GM18507 (cell line): ENCODE measurements at places on chromosomes 12 and 14.

- DNase-seq, result no peak
Observed at GRCh38 chr12:111169456-111169855, 199.4 kb downstream of the PHETA1 start.

GRCh38 chr14:93859957-93860356 lies 67.2 kb upstream of the FAM181A start:
- no peak for DNase-seq

DNA sequence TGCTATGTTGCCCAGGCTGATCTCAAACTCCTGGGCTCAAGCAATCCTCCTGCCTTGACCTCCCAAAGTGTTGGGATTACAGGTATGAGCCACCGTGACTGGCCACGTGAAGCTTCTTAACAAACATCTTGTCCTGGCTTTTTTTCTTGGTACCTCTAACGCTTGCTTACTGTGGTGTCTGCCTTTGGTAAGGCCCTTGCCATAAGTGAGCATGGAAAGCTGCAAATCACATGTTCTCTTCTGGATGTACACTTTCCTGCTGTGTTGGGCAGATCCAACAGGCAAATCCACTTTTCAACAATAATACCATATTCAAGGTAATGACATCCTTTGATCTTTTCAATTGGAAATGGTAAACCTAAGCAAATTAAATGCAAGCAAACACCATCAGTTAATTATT lies 54.6 kb downstream of the ARF6 start:
- no peak for DNase-seq

GRCh38 chr14:93884950-93885349 lies 42.2 kb upstream of the FAM181A start:
- no peak for DNase-seq

GRCh38 chr12:124174451-124175348 lies 120.2 kb upstream of the RFLNA start:
- no peak for DNase-seq

DNA sequence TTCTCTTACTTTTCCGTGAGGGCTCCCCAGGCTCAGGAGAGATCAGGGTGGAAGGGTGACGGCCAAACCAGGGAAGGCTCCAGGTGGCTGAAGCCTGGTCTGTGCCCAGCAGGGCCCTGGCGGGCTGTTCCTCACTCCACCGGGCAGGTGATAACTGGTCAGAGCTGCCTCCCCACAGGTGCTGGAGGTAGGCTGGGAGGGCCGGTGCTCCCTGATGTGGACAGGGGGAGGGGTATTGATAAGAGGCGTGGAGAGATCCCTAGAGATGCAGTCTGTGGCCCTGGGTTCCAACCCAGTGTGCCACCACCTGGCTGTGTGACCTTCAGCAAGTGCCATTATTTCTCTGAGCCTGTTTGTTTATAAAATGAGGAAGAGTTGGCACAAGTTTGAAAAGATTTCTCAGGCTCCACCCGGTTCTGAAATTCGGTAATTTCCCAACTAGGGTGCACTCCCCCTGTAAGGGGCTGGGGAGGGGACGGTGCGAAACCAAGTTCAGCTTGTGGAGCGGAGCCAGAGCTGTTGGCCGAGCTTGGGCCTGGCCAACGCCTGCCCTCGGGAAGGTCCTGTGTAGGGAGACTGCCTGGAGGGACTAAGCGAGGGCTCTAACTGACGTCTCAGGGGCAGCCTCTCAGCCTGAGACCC lies 1.0 kb upstream of the NR4A1 start:
- no peak for DNase-seq

- DNase-seq, result no peak
Observed at GRCh38 chr14:51248016-51248987, 8.3 kb downstream of the TMX1 start.

DNA sequence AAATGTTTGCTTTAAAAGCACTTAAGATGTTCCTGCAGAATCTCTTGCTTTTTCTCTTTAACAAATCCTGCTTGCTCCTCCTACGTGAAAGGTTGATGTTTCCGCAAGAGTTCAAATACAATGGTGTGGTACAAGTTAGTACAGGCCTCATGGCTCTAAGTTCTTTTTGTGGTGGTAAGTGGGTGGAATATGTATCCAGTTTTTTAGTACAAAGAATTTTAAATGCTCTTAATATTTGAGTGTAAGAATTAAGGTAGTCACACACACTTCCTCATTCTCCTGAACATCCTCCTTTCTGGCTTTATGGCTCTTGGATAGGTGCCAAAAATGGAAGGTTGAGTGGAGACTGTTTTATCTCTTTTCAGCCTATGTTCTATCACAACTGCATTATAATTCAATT lies 1.8 kb downstream of the OTOGL start:
- no peak for DNase-seq

DNA sequence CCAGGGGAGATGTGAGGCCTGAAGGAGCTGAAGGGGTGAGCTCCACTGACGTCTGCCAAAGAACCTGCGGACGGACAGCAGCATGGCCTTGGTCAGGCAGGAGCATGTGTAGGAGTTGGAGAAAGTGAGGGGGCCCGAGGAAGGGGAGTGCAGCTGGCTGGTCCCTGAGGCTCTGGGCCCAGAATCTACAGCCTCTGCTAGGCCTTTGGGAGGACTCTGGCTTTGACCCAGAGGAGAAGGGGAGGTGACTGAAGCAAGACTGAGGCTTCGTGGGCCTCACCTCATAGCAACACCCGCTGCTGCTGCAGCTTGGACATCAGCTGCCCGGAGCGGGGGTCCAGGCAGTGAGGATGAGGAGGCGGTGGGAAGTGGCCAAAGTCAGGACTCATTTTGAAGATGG lies 216.6 kb upstream of the FKBP4 start:
- no peak for DNase-seq

GRCh38 chr12:64685050-64685449 lies 74.2 kb downstream of the GNS start:
- no peak for DNase-seq

GRCh38 chr14:42149609-42150261 lies 543.1 kb downstream of the LRFN5 start:
- DNase-seq, result no peak

- DNase-seq, result peak; percentile 36
Observed at GRCh38 chr12:117098361-117099217, 627 bp downstream of the TESC start.

- peak; percentile 14 for DNase-seq
Observed at GRCh38 chr14:65462411-65462810, 49.9 kb downstream of the FUT8 start.

DNA sequence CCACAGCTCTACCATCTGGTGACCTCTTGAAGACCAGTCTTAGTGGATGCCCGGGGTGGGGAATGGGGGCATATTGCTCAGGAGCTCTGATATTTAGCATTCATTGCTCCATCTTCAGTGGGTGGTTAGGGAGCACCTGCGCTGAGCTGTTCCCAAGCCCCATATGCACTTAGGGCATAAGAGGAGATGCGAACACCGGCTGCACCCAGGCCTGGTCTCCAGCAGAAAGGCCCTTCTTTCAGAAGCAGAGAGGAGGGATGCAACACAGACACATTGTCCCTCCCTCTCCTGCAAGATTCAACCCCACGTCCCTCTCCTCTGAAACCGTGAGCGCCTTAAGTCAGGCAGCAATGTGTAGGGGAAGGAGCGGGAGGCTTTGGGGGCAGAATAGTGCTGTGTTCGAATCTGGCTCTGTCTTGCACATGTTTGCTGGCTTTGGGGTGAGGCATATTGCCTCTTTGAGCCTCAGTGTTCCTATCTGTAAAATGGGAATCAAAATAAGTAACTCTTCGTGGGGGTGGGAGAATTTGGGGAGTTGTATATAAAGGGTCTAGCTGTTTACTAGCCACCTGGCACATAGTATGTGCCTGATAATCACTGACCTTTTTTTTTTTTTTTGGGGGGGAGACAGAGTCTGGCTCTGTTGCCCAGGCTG lies 87.7 kb downstream of the FOXN4 start:
- no peak for DNase-seq

DNA sequence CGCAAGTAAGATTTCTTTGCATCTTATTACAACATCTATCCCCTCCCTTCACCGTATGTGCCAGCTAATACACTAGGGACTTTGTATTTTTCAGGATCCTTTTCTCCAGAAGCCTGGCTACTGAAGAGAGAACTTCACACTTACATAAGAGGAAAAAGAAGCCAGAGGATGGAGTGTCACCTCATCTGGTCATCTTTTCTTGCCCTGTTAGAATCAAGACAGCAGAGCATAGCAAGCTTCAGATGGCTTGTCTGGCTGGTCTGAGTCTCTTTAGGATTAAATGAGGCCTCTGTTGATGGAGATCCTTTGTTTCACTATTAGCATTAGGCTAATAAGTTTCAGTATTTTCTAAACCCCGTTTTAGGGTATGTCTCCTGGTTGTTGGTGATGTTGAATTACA lies 14.4 kb upstream of the AACS start:
- DNase-seq, result no peak

GRCh38 chr12:110183386-110183785 lies 59.2 kb downstream of the IFT81 start:
- DNase-seq, result no peak
